BE2C (cell line): ENCODE measurements at places on chromosomes 6 and 20.

DNA sequence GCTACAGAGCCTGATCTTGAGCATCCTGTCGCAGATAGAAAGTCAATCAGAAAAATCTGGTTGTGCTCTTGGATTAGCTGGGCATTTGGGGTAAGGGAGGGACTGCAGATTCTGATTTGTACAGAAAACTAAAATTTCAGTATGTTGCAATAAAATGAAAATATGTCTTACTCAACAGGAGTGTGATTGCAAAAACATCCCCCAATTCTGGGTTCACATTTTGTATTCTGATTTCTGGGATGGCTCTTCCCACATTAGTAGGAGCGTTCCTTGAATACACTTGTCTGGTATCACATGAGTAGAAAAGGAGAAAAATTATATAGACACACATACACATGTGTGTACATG lies 40.5 kb downstream of the PANK2 start:
- no peak for DNase-seq

- no peak for DNase-seq
Measured at GRCh38 chr6:143166247-143166695, 105.6 kb downstream of the AIG1 start.

- no peak for DNase-seq
Measured at GRCh38 chr6:8674126-8674525, 238.8 kb upstream of the SLC35B3 start.

GRCh38 chr20:5220321-5221060 lies 93.7 kb downstream of the CDS2 start:
- DNase-seq, result no peak

GRCh38 chr20:52217689-52218395 lies 26.3 kb upstream of the ZFP64 start:
- no peak for DNase-seq
